ENCODE measurements at places on chromosomes 2 and 18. TPM values are rescaled to one million over a fixed set of nuclear protein-coding genes. Genes with fewer than 3 reads are reported as not detected.

FIGLA gene
- total RNA-seq: not detected

FAM110C gene
- total RNA-seq: 20.3 TPM

PID1 gene
- 0.15 TPM for total RNA-seq

DNA sequence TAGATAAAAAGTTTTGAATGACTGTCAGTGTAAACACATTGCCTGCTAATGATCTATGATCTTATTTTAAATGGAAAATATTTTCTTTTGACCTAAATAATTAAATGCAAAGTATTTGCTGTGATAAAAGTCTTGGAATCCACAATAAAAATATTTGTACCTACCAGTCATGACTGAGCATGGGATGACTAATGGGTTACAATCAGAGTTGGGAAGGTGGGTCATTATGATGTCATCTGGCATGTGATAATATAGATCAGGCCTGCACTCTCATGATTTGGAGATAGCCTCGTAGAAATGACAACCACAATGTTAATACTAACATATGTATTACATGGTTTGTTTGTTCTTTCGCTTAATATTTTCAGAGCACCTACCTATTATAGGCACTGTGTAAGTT lies 848.8 kb upstream of the KLHL29 start:
- H3K27ac ChIP-seq: no peak overlapping the region
- H3K4me1 ChIP-seq: no peaks in the 10 kb centered on the region
- no peaks in the 10 kb centered on the region for H3K27me3 ChIP-seq
- no peak overlapping the region for H3K4me3 ChIP-seq

GRCh38 chr2:212908031-212908430 lies 243.4 kb downstream of the IKZF2 start:
- DNase-seq: no peak
- H3K4me3 ChIP-seq: no peak overlapping the region
- H3K4me1 ChIP-seq: peaks cover 9% of the 10 kb centered on the region
- H3K27me3 ChIP-seq: no peaks in the 10 kb centered on the region
- H3K36me3 ChIP-seq: no peaks in the 10 kb centered on the region

- H3K27ac ChIP-seq: no peak overlapping the region
- DNase-seq: no peak
- H3K4me3 ChIP-seq: no peak overlapping the region
These were observed 28.0 kb upstream of the KCMF1 start for GRCh38 chr2:84942964-84943421.

Measured in HCT116 (cell line).